ENCODE measurements at places on chromosomes 16 and 17.

GRCh38 chr16:1152123-1152638 lies 725 bp upstream of the CACNA1H start:
- no peak for DNase-seq

GRCh38 chr16:31273187-31273586 lies 13.4 kb downstream of the ITGAM start:
- no peak for DNase-seq

- no peak for DNase-seq
Measured at GRCh38 chr17:10045871-10046658, 141.0 kb upstream of the RCVRN start.

DNA sequence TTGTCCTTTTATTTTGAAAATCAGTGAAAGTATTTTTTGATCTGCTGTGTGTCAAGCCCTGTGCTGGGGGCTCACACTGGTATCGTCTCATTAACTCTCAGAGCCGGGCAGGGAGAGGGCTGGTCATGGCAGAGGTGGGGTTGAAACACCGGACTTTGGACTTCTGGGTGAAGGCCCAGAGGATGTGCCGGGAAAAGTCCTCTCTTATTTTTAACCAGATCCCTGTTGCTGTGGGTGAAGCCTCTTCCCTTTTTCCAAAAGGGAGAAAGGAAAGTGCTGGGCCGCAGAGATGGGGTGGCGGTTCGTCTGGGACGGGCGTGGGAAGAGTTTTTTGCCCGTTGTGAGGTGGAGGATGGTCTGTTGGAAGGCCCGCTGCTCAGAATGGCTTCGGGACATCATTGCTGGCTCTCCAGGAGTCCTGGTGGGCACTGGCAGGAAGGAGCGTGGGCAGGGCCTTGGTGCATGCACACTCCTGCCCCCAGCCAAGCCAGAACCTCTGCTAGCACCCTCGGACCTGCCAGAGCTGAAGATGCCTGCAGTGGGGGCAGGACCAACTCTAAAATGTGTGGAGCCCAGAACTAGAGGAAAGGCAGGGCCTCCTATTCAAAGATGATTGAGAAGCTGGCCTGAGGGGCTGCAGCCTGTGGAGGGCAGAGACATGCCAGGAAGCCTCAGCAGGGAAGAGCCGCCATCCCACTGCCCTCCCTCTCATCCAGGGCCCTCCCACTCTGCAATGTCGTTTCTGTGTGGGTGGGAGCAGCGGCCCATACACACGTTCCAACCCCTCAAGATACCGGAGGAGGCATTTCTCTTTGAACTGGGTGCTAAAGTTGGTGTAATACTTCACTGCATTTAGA lies 213.2 kb downstream of the CCDC182 start:
- no peak for DNase-seq

DNA sequence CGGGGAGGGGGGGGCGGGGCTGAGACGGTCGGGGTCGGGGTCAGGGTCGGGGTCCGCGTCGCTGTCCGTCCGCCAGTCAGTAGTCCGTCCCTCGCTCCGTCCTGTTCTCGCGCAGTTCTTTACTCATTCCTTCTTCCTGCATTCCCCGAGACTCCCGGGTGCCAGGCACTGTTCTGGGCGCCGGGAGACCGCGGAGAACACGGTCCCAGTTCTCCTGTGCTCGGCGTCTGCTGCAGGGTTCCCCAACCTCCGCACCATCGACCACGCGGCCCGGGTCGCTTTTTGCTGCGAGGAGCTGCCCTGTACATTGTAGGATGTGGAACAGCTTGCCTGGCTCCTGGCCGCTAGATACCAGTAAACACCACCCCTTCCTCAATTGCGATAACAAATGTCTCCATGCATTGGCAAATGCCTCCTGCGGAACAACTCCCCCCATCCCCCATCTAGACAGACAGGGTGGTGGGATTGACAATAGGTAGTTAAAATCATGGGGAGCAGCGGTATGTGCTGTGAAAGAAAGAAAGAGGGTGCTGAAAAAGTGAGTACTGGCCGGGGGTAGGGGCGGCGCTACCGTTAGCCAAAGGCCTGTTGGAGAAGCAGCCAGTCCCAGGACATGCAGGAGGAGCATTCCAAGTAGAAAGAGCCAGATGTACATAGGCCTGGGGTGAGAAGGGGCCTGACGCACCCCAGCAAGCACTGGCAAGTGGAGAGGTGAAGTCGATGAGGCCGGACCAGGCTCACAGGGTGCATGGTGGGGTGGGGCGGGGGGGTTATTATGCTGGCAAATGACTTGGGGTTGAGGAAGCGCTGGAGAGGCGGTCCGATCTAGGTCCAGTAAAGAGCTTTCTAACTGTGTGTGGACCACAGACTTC lies 631 bp downstream of the TRAF7 start:
- DNase-seq = no peak

DNA sequence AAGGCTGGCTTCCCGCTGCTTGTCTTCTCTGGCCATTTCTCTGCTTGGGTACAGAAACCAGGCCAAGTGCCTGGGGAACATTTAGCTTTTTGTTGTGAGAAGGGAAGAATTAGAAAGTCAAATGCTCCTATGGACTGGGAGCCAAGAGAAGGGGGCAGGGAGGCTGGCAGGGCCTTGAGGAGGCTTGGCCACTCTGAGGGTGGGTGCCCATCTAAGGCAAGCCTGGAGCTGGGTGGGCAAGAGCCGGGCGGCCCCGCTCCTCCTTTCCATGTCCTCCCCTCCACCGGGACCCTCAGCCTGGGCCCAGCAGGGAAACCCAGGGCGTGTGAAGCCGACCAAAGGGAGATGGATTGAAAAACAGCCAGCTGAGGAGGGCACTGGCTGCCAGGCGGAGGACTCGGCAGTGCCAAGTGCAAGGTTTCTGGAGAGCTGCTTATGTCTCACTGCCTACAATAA lies 69.4 kb downstream of the NTN1 start:
- no peak for DNase-seq

- no peak for DNase-seq
Measured at GRCh38 chr17:64091116-64091515, 38.8 kb downstream of the ERN1 start.

DNA sequence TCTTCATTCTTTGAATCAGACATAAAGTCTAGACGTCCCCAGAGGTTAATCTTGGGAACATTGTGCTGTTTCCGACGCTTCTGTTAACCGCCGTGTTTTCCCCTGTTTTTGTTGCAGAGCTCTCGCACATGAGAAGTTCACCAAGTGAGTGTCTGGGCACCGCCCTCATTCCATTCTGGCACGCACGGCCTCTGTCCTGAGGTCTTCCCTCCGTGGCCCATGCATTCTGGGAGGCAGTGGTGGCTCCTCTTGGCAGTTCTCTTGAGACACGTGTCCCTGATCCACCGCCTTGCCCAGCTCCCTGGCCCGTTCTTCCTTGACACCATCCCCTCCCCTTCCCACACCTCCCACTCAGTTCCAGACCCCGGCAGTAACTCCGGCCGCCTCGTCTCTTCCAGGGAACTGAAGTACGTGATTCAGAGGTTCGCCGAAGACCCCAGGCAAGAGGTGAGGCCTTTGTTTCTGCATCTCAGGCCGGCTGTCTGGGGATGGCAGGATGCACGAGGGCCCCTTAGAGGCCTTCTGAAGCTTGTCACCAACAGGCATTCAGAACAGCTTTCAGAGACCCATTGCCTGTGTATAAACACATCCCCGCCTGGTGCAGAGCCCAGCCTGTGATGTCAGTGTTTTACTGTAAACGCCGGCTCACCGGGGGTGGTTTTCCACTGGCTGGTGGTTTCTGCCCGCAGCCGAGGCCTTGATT lies 85.9 kb upstream of the PLCG2 start:
- no peak for DNase-seq

DNA sequence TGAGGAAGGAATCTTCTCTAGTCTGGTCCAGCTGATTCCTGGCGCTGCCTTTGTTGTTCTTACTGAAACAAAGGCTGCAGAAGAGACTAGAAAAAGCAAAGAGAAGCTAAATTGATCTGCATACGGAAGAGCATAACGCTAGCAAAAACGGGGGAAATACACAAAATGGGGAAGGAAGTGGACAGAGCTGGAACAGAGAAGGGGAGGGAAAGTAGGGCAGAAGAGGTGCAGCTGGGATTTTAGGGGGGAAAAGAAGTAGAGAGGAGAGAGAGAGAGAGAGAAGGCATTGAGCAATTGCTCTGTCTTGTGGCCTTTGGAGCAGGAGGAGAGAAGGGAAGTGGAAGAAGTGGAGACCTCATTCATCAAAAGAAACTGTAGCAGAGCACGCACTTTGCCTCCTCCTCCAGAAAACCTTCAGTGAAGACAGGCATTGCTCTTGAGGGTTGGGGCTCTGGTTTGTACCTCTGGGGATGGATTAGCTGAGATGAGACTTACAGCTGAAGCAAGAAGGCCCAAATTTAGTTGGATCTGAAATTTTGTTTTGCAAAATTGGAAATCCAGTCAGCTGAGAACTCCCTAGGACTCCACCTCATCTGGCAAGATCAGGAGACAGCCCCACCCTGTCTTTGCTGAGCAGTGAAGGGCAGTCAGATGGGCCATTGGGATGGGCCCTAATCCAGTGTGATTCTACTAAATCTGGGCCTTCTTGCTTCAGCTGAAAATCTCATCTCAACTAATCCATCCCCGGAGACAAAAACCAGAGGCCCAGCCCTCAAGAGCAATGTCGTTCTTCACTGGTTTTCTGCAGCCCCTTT lies 55.8 kb downstream of the CDRT4 start:
- no peak for DNase-seq

- DNase-seq = no peak
Measured at GRCh38 chr16:73923951-73924350, 372.7 kb upstream of the PSMD7 start.

- no peak for DNase-seq
Measured at GRCh38 chr17:63842173-63842539, 329 bp downstream of the SMARCD2 start.

DNA sequence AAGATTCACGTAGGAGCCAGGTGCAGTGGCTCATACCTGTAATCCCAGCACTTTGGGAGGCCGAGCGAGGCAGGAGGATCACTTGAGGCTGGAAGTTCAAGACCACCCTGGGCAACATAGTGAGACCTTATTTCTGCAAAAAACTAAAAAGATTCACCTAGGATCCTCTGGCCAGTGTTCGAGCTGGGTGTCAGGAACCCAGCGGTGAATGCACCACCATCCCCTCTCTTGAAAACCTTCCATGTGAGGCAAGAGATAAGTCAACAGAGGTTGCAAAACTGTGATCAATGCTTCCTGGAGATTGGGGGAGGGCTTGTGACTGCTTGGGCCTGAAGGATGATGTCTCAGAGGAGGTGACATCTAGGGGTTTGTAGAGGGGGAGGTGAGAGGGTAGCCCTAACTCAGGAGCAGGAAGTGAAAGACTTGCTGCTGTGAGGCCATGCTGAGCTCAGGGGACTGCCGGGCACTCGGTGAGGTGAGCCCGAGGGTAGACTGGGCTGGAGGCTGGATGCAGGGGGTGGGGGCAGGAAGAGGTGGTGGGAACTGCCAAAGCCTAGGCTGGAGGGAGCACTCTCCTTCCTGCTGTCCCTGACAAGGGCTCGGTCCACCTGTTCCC lies 11.7 kb downstream of the GJD3 start:
- no peak for DNase-seq

- DNase-seq = no peak
Measured at GRCh38 chr16:12195296-12195695, 218.8 kb downstream of the SNX29 start.

DNA sequence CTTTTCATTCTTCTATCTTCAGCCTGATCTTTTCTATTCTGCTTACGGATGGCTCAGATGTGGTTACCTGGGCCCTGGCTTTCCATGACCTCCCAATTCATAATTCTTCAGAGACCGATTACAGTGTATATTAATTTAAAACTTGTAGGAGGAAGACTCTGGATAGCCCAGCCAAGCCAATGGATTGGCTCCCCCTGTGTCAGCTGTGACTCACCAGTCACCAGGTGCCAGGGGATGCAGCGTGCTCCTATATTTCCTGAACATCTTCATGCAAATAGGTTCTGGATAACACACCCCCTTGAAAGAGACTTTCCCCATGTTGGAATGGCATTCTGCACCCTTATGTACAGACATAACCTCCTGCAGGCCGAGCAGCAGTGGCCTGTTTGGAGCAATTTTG lies 208.3 kb upstream of the WSCD1 start:
- no peak for DNase-seq

DNA sequence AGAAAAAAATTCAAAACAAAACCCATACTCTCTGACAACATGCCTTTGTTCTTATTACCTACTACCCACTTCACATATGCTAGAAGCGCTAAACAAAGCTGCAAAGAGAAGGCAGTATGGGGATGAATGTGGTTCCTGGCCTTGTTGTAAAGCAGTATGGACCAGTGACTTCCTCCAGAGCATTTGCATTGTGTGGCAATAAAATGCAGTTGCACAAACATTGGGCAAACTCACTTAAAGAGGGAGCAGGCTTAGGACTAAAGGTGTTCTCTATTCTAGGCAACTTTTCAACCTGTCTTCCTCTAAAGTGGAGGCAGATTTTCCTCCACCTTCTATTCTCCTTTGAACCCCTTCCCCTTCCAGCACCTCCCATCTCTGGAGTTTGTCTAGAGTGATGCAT lies 17.1 kb downstream of the TMIGD1 start:
- DNase-seq = no peak

DNA sequence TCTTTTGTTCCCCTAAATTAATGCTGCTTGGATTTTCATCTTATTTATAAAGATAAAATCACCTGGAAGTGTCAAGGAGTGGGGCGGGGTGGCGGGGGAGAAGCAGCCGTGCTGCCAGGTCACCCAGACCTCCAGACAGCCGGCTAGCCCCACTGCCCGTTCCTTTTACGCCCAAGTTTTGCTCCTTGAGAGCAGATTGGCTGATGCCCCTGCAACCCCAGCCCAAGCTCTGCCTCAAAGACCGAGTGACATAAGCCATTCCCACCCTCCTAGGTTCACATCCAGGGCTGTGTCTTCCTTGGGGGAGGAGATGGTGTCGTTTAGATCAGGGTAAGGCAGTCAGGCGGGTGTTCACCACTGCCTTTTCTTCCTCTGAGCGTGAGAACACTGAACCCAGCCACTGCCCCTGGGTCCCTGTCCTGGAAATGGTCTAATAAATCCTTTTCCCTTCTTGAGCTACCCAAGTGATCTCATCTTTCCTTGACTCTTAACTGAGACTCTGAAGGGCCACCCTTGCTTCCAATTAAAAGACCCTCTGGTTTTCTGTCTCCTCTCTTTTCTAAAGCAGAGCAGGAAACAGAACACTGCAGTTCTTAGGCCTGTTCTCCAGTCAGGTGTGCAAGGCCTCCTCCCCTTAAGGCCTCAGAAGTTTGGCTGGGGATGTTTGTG lies 5.7 kb downstream of the PDF start:
- no peak for DNase-seq

GRCh38 chr17:9702914-9703780 lies 57.8 kb downstream of the USP43 start:
- no peak for DNase-seq

DNA sequence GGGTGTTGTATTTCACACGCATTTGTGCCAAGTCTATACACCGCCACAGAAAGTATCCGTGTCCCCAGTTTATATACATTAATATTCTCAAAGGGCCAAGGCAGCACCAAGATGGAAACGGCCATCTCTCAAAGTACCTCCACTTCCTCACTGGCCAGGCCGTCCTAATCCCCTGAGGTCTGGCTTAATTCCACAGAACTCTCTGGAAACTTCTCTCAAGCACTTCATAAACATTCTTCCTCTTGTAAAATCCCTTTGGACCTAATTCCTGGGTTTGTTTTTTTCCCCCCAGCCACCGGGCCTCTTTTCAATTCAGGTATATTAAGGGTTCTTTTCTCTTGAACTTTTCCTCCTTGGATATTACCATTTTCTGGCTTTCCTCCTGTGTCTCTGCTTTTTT lies 5.1 kb upstream of the ERN1 start:
- DNase-seq = no peak

- DNase-seq = no peak
Measured at GRCh38 chr16:30026449-30026848, 3.5 kb downstream of the C16orf92 start.

GRCh38 chr16:31568577-31569359 lies 41.1 kb downstream of the AHSP start:
- DNase-seq = peak; percentile 7

All from renal cortex interstitium (tissue), 15 donors.